GM12864 (cell line): ENCODE measurements at places on chromosomes 7 and 10.

DNA sequence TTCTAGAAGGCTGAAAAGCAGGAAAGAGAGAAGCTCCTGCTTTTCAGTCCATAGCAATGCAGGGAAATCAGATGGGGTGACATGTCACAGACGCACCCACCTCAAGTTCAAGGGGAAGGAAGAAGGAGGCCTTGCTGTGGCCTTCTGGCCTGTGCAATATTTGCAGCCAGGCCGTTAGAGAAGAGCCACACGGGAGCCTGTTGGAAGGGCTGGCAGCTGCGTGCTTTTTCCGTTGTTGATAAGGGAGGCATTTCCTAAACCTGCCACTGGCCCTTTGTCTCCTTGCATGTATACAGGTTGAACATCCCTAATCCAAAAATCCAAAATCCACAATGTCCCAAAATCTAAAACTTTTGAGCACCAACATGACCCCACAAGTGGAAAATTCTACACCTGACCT is 492.5 kb upstream of the ZMIZ1 start:
- DNase-seq = no peak

DNA sequence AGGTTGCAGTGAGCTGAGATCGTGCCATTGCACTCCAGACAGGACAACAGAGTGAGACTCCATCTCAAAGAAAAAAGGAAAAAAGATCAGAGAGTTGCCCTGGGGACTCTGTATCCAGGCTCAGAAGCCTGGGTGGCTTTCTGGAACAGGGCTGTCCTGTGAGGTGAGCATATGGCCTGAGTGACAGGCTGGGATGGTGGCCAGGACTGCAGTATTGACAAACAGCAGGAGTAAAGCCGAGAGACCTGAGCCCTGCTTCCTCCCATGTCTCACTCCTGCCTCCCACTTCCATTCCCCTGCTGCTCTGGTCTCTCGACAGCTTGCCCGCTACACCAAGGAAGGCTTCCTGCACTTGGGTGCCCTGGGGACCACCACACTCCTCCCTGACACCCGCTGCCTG is 578.5 kb downstream of the GALNT17 start:
- no peak for DNase-seq

DNA sequence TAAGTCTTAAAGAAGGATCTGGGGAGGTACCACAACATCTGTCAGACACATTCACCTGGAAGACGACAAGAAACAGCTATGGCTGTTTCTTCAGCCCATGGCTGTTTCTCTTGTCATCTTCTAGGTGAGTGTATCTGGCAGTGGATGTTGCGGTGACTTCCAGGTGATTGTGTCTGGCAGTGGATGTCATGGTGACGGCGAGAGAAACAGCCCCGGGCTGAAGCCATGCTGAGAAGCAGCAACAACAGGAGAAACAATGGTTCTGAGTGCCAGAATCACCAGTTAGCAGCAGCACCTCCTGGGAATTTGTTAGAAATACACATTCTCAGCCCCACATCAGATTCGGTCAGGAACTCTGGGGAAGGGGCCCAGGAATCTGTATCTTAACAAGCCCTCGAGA is 68.6 kb upstream of the SYPL1 start:
- no peak for DNase-seq

- no peak for DNase-seq
Measured at GRCh38 chr10:46542567-46543465, 13.6 kb downstream of the GPRIN2 start.

DNA sequence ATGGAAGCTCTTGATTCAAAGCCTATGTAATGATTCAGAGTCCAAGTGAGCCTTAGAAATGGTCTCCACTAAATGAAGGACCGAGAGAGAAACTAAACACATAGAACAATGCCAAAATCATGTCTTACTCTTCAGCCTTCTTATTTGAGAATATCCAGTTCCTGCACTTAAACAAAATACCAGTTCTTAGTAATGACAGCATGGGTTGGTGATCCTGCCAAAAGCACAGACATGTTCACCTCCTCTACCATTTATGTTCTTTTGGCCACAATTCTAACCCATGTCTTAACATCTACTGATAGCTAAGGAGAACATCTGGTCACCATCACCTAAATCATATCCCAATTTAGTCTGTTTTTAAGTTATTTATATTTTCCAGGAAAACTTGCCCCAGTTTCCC is 239.6 kb upstream of the PTN start:
- no peak for DNase-seq

GRCh38 chr7:36078816-36079360 is 74.2 kb upstream of the EEPD1 start:
- no peak for DNase-seq

- no peak for DNase-seq
Measured at GRCh38 chr10:135132-135600, at the start of gene ZMYND11. Gene ZMYND11 (plus strand): TSS chr10:135455. CDS start chr10:180013, 44,558 bp downstream.

GRCh38 chr10:122044045-122044661 is 55.2 kb downstream of the TACC2 start:
- DNase-seq = no peak

DNA sequence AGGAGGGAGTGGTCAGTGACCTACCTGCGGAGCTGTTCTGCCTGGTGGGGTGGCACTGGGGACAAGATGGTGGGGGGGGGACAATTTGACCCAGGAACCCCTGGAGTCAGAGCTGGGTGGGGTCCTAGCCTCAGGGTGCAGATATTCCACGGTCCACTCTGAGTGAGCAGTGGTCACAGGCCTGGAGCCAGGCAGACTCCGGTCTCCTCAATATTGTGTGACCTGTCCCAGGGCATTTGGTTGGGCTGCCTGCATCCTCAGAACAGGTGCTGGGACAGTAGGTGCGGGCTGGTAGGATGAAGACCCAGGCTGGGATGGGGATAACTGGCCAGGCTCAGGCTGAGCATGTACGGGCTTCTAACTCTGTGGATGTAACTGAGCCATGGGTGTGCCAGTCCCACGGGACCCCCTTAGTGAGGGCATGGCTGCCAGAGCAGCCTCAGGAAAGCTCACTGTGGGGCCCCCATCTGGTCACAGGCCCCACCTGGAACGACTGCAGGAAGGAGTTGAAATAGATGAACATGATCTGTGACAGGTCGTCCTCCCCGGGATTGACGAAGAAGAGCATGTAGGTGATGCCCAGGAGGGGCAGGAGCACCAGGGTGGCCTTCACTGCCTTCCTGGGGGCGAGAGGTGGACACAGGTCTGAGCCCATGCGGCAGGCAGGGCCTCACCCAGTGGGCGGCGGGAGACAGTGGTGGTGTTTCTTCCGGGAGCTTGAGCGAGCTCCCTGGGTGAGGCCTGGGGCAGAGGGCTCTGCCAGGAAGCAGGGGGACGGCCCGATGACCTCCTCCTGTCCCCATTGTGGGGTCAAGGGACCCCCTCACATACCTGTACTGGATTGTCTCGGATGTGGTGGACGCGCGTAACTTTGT is 26.9 kb downstream of the CRHR2 start:
- DNase-seq = no peak

DNA sequence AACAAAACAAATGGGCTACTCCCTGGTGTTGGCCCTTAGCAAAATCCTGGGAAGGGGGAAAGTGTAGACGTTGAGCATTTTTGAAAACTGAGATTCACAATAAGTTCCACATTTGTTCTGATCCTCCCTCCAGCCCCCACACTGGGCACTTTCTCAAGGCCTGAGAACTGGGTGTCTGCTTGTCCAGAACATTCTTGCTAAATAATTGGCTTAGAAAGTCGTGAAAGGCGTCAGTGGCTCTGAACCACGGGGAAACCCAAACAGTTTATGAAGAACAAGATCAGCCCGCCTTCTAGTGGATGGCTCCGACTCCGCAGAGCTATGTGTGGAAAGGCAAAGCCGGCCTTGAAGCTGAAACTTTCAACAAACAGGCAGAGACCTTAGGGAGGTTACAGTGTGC is 370.1 kb downstream of the PRPF18 start:
- DNase-seq = no peak

DNA sequence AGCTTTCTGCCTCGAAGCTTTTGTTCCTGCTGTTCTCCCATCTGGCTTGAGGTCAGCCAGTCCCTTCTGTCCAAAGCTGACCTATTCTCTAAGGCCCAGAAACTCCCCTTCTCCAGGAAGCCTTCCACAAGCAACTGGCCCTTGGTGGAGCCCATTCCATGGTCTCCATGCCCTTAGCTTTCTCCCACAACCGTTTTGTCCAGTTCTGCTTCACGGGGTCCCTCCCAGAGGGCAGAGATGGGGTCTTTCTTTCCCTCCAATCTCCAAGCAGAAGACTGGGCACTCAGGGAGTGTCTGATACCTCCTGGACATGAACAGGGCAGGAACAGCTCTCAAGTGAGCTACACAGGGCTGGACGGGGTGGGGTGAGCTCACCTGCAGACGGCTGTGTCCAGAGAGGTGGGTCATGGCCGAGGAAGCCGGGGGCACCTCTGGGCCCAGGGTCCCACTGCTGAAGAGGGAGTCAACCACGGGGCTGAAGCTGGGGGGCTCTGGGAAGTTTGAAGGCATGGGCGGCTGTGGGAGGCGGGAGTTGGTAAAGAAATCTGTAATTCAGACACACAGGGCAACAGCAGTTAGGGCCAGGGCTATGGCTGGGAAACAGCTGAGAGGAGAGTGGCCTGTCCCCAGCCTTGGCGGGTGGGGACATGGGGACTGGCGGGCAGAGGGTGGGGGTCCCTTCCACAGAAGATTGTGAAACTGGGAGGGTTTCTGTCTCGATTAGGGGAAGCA is 20.9 kb upstream of the TBL2 start:
- no peak for DNase-seq

DNA sequence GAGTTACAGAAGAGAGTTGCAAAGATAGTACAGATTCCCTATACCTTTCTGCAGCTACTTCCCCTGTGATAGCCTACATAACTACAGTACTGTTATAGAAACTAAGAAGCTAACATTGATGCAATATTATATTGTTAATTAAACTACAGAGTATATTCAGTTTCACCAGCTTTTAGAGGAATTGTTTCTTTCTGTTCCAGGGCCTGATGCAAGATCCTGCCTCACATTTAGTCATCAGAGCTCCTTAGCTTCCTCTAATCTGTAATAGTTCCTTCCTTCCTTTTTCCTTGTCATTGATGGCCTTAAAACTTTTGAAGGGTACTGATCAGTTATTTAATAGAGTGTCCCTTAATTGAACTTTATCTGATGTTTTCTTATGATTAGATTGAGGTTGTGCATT is 56.8 kb downstream of the SDHAF3 start:
- no peak for DNase-seq

DNA sequence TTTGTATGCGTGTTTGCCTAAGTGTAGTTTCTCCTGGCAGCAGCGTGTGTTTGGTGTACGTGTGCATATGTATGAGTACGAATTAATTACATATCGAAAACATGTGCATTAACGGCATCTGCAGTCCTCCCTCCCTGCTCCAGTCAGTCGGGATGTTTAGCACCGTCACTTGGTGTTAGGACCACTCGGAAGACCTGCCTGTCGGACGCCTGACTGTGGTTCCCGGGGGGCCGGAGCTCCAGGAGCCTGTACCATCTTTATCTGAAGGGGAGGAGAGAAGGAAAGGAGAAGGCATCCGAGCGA is 1.1 kb upstream of the CNTNAP2 start:
- DNase-seq = no peak

GRCh38 chr7:131076032-131076431 is 251.6 kb upstream of the MKLN1 start:
- DNase-seq = no peak

- no peak for DNase-seq
Measured at GRCh38 chr7:38368191-38368605, 94.8 kb upstream of the TARP start.

DNA sequence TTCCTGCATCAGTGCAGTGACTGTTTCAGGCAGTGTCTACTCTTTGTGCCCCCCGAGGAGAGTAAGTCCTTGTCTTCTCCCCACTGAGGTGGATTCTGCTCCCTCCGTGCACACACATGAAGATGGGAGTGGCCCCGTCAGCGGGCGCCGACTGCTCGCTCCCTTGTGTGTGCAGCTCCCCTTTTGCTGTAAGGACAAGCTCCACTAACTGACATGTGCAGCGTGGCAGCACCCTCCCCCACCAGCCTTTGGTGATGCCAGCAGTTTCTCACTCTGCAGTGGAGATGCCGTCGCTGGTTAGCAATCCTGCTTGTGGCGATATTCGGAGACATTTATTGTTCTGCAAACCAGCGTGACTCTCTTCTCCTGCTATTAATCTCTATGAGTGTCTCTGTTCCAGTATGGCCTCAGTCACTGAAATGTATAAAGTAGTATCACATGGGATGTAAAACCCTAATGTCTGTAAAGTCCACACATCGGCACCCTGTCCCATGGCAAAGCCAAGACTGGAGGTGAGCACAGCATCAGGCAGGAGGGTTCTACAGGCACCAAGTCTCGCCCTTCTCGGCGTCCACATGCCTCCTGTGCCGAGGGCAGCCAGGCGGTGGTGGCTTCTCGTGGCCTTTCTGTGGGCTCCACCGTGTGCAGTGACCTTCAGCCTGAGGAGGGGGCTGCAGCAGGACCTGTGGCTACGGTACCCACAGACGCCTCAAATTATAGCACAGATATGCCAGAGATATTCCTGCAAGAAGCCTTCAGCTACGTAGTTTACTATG is 202.7 kb downstream of the EBF3 start:
- DNase-seq = no peak

DNA sequence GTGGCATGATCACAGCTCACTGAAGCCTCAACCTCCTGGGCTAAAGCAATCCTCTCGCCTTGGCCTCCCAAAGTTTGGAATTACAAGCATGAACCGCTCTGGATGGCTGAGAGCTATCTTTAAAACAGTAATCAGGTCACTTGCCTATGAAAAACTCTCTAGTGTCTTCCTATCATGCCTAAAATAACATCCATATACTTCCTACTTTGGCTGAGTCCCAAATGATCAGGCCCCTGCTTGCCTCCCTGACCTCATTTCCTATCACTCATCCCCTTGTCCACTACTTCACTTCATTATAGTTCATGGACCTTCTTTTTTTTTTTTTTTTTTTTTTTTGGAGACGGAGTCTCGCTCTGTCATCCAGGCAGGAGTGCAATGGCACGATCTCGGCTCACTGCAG is 28.0 kb downstream of the SEPTIN7 start:
- no peak for DNase-seq

GRCh38 chr7:114656466-114656865 is 241.9 kb downstream of the FOXP2 start:
- DNase-seq = no peak

- no peak for DNase-seq
Measured at GRCh38 chr7:47438411-47439029, 143.4 kb downstream of the TNS3 start.

DNA sequence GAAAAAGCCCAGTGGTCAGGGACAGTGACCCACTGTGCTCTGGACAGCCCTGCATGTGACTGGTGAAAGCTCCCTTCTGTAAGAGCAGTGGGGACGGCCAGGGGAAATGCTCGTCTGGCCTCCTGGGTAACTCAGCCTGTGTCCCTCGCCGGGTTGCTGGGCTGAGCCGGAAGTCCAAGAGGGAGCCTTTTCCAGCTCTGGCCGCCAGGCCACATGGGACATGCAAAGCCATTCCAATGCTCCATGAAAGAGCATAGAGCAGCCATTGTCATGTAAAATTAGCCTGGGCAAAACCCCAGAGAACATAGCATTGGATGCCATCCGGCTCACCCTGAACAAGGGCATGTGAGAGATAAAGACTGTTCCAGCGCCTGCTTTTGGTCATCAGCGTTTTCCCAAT is 64.9 kb upstream of the ADRB1 start:
- DNase-seq = no peak

GRCh38 chr10:20659225-20659624 is 237.9 kb downstream of the NEBL start:
- no peak for DNase-seq
